ENCODE measurements at places on chromosomes 3 and 15. TPM values are rescaled to one million over a fixed set of nuclear protein-coding genes. Genes with fewer than 3 reads are reported as not detected.

P2RY12 gene
- not detected for total RNA-seq

PPP1R2 gene
- total RNA-seq = 13.0 TPM

FOXL2NB gene
- 1.4 TPM for total RNA-seq

CFAP20DC gene
- total RNA-seq = 2.3 TPM

GUCA1C gene
- not detected for total RNA-seq

C3orf20 gene
- total RNA-seq = 0.03 TPM

DUOX2 gene
- 0.04 TPM for total RNA-seq

CNTN6 gene
- not detected for total RNA-seq
